H1 (cell line): ENCODE measurements at places on chromosomes 1 and 21.

- DNase-seq, result no peak
These were observed 176.6 kb upstream of the PBX1 start for GRCh38 chr1:164382384-164382783.

GRCh38 chr1:221093903-221094791 is 214.9 kb downstream of the HLX start:
- DNase-seq, result no peak

GRCh38 chr1:78790174-78790573 is 140.5 kb downstream of the IFI44 start:
- no peak for DNase-seq

GRCh38 chr1:185170291-185170848 is 13.4 kb downstream of the SWT1 start:
- peak; percentile 33 for DNase-seq

- no peak for DNase-seq
These were observed 164.4 kb downstream of the EDEM3 start for GRCh38 chr1:184590163-184590750.

DNA sequence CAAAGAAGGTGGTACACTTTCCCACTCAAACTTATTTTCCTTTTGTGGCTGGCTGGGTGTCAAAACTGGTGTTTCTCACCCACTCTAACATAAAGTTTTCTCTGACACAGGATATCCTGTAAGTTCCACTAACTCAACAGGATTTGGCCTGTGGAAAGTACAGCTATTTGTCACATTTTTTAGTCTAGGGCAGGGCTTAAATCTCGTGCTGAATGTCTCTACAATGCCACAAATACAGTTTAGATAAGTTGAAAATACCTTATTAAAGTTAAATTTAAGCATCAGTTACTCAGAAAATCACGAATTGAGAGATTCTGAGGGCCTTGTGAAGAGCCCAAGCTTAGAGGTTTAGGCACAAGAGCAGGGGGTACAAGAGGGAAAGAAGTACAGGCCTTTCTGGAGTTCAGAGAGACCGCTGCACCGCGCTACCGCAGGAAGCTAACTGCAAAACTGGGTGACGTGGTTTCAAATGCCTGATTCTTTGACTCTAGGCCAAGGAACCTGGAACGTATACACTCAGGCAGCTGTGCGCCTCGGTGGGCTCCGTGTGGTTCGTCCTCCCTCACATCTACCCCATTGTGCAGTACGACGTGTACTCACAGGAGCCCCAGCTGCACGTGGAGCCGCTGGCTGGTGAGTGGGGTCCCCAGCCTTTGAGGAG is 23.4 kb upstream of the PWP2 start:
- no peak for DNase-seq

DNA sequence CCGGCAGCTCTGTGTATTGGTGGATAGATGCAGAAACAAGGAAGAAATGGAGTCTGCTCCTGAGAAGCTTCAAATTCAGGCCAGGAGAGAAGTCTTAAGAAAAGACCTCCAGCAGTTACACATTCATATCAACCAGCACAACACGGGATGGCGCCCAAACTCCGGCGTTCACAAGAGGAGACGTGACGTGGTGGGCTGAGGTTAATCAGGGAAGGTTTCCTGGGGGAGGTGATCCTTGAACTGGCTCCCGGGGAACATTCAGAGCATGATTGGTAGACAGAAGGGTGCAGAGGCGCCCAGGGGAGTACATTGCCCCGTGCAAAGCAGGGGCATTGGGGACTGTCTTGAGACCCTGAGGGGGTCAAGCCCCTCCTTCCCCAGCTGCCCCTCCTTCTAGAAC is 27.7 kb upstream of the SPSB1 start:
- no peak for DNase-seq

- no peak for DNase-seq
These were observed 50.5 kb downstream of the CD2 start for GRCh38 chr1:116804736-116805135.

GRCh38 chr1:174960362-174960761 is 39.4 kb upstream of the CACYBP start:
- DNase-seq, result no peak

DNA sequence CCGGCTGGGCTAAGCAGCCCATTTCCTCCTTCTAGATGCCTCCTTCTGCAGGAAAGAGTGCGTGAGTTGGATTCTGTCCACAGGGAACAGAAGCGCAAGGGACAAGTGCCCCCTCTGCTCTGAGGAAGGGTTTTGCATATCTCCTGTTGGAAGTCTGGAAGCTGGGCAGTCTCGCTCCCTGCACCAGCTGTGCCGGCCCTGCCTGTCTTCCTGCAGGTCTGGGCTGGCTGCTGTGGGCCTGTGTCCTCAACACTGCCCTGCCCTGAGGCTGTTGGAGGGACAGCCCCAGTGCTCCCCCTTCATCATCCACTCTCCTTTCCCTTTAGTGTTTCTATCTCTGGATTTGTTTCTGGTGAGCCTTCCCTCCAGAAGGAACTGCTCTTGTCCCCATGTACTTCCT is 21.8 kb downstream of the ADARB1 start:
- DNase-seq, result no peak

DNA sequence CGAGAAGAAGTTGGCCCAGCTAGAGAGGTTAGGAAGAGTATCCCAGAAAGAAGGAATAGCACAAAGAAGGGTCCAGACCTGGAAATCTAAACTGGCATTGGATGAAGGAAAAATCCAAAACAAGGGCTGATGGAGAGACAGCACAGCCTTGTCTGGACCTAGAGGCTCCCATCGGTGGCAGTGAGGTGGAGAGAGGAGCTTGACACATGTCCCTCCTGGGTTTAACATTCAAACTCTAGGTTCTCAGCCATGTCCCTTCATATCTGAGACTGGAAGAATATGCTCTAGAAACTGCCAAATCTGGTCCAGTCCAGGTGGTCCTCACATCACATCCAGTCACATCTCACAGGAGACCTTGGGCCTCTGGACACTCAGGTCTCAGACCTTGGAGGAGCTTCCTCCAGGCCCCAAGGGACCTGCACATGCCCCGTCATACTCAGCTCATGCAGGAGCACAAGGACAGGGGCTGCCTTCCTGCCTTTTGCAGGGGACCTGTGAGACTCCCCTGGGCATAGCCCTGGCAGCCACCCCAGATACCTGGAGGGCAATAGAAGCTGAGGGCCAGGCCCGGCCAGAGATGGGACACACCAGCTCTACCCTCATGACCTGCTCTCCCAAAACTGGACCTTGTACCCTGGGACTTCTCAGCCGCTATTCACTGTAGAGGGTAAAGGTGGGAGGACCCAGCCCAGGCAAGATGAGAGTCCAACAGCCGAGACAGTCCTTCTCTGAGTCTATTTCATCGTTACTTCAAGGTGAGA is 7.5 kb downstream of the TMEM125 start:
- DNase-seq, result no peak

- DNase-seq, result peak; percentile 70
These were observed at the start of gene NT5C1A for GRCh38 chr1:39671793-39672550. TSS of gene NT5C1A (minus strand) at chr1:39672107. CDS start at chr1:39672038, 69 bp downstream.

- DNase-seq, result no peak
These were observed at the start of gene WNT2B for GRCh38 chr1:112508278-112509004. TSS of gene WNT2B (plus strand) at chr1:112508965. CDS start at chr1:112509263, 298 bp downstream.

GRCh38 chr1:162878000-162878596 is 17.1 kb upstream of the CCDC190 start:
- DNase-seq, result peak; percentile 87

- DNase-seq, result no peak
These were observed 749 bp downstream of the CITED4 start for GRCh38 chr1:40861224-40862003.

DNA sequence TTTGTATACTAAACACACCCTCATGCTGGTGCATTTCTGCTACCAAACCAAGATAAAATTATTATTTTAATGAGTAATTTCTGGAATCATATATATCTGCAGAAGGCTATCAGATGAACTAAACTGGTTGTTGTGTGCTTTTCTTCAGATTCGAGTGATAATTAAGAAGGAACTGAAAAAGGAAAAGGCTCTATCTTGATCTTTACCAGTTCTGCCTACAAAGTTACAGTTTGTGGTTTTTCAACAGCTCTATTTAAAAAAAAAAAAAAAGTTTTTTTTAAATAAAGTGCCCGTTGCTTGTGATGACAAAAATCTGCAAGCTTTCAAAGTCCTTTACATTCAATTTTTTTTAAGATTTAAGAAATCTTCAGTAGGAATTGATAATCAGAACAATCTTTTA is 13.6 kb downstream of the DENND1B start:
- DNase-seq, result no peak

DNA sequence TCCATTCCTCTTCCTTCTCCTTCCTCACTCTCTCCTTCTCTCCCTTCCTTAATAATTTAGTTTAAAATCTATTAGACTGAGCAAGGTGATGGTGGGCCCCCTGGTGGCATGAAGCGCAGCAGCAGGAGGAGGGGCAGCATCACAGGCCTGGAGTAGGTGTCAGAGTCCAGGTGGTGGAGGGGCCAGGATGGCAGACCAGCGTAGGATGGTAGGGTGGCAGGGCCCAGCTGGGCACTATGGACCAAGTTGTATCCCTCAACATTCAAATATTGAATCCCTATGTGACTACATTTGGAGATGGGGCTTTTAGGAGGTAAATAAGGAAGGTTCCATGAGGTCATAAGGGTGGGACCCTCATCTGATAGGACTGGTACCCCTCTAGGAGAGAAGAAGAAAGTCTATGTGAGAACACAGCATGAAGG is 61.0 kb downstream of the WDR4 start:
- peak; percentile 80 for DNase-seq

DNA sequence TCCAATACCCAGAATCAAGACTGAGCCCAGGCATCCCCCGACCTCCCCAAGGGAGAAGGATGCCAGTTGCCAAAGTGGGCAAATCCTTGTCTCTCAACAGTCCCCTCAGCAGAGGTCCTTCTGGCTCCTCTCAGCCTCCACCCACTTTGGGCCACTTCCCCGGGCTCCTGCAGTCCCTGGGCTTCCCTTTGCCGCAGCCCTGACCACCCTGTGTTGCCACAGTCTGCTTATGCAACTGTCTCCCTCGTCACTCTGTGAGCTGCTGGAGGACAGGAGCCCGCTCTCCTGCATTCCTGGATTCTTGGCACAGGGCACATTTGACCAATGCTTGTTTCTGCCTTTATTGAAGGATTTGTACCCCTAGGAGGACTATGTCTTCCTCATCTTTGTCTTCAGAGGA is 2.9 kb upstream of the LRP8 start:
- no peak for DNase-seq

- no peak for DNase-seq
These were observed 1.7 kb upstream of the JUN start for GRCh38 chr1:58785442-58786058.

DNA sequence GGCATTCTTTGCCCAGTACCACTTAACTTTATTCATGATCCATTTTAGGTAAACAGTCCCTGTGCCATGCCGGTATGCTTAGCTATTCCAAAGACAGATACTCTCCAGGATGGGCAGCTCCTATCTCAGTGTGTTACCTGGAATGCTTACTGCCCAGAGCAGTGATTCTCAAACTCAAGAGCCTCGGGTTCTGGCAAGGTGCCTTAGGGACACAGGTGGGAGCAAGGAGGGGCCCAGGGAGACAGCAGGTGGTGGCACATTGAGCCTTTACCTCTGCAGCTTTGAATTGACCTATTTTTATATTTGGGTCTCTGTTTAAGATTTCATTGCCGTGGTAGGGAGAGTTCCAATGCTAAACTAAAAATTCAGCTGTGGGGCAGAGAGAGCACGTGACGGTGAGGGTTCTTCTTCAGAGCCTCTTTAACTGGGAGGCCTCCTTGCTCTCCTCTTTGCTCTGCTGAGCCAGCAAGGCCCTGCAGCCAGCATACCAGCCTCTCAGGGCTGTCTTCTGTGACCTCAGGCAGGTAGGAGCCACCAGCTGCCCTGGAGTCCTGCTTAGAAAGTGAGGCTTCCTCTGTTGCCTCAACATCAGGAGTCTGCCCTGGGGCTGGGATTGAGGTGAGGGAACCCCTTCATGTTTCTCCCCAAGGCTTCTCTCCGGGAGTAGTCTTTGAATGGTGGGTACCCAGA is 20.2 kb downstream of the PHGDH start:
- no peak for DNase-seq

DNA sequence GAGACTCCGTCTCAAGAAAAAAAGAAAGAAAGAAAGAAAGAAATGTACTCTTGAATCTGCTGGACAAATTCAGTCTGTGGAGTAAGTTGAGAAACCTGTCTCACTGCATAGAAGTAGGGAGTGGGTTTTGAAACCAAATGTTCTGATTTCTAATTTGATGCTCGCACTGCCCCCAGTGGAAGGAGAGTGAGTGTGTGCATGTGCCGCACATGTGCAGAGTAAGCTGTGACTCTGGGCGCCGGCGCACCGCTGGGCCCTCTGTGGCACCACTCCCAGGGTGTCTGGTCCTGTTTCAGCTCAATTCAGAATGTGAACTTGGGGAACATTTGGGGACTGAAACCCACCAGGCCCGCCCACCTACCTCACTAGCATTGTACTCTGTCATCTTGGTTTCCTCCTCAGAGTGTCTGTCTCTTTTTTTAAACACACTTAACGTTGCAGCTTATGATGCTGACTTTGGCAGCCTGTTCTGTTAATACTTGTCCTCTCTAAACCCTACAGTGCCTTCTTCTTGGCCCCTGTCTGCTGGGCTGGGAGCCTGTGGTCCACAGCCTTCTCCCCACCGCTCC is 104.6 kb downstream of the CACNA1E start:
- peak; percentile 49 for DNase-seq

DNA sequence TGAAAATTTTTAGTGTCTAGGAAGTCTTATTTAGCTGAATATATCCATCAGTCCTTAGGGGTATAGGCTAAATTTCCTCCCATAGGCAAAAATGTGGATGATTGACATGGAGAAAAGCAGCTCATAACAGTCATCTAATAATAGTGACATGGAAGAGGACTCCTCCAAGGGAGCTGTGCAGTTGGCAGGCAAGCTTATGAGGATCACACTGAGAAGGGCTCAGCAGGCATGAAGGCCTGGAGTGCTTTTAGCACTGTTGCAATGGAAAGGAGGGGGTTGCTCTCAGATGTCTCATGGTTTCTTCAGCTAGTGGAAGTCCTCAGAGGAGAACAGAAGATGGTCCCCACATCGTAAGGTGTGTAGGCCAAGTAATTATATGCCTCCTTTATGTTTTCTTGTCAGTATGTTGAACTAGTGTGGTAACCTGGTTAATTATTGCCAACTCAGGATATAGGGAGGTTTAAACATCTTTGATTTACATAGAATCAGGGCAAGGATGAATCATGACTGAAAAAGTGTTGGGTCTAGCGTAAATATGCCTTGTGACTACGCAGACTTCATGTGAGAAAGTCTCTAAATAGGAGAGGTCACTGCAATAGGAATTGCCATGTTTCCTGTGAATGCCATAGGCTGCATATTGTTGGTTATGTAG is 18.9 kb downstream of the VN1R5 start:
- no peak for DNase-seq

DNA sequence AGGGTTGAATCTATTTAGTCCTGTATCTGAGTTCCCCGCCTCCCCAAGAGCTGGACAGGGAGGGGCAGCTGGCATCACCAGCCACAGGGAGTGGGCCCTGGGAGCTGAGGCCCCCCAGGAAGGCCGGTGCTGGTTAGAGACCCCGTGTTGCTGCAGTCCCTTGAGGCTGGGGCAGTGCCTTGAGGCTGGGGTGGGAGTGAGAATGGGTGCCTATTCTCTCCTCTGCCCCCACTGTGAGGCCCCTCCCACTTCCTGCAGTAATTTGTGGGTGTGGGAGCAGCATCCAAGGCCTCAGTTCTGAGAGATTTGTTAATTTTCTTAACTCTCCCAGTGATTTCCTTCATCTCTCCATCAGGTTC is 2.5 kb upstream of the TRAPPC3 start:
- DNase-seq, result no peak
